Neural crest cell (in vitro differentiated cells): ENCODE measurements at places on chromosomes 13 and 19. TPM values are rescaled to one million over a fixed set of nuclear protein-coding genes. Genes with fewer than 3 reads are reported as not detected.

The CGB1 gene
- not detected in 2 replicates for total RNA-seq

- DNase-seq = no peak
- no peak overlapping the region for H3K27ac ChIP-seq
- no peaks in the 10 kb centered on the region for H3K4me1 ChIP-seq
- no peaks in the 10 kb centered on the region for H3K36me3 ChIP-seq
- H3K4me3 ChIP-seq = no peak overlapping the region
Measured at GRCh38 chr19:6828698-6829633, 56.5 kb downstream of the VAV1 start.

The ONECUT3 gene
- 0.93 and 1.0 TPM in 2 replicates for total RNA-seq

The ZNF573 gene
- 16.1 and 16.7 TPM in 2 replicates for total RNA-seq

DNA sequence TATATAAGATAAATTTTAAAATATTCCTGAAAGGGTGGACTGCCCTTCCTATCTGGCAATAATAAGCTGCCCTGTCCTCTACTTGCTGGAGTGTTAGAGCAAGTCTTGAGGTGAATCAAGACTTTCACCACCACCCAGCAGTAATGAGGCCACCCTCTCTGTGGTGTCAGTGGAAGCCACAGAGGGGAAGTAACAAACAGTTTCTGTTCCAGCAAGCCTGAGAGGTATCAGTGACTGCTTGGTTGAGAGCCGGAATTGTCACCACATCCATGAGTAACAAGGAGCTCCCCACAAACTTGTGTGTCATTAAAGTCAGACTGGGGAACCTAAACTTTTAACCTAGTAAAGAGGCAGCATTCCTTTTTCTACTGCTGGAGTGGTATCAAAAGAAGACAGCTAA is 532.7 kb upstream of the SPRY2 start:
- H3K36me3 ChIP-seq = no peaks in the 10 kb centered on the region
- no peaks in the 10 kb centered on the region for H3K27me3 ChIP-seq
- peaks cover 13% of the 10 kb centered on the region for H3K4me1 ChIP-seq
- peak overlapping the region; percentile 70 for H3K27ac ChIP-seq

- no peak overlapping the region for H3K27ac ChIP-seq
- H3K27me3 ChIP-seq = peaks cover 44% of the 10 kb centered on the region
- no peak for DNase-seq
- no peaks in the 10 kb centered on the region for H3K36me3 ChIP-seq
- H3K4me3 ChIP-seq = no peak overlapping the region
- H3K4me1 ChIP-seq = no peaks in the 10 kb centered on the region
Measured at GRCh38 chr19:4208385-4209094, 20.8 kb upstream of the EBI3 start.

The PPM1N gene
- total RNA-seq = not detected in 2 replicates

The MBD3L3 gene
- total RNA-seq = not detected in 2 replicates

DNA sequence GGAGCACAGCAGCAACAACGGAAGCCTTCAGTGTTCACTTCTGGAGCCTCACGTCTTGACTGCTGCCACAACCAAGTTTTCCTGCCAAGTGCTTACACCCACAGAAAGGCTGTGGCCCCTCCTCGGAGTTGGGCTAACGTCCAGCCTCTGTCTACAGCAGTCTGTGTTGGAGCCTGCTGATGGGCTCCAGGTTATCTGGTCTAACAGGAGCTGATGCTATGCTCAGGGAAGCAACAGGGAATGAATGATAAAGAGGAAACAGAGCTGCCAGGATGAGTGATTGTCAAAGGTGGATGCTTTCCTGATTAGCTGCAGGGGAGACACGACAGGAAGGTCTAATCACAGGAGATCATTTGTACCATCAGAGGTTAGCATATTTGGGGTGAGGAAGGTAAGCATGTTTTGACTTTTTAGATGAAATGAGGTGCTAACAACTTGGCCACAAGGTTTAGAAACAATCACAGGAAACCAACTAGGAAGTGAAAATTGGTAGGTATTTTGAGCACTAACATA is 53.8 kb upstream of the RCBTB2 start:
- H3K4me3 ChIP-seq = no peak overlapping the region
- H3K4me1 ChIP-seq = peaks cover 58% of the 10 kb centered on the region
- H3K27ac ChIP-seq = peak overlapping the region; percentile 24
- H3K36me3 ChIP-seq = peaks cover 14% of the 10 kb centered on the region

The CDADC1 gene
- total RNA-seq = 13.9 and 15.6 TPM in 2 replicates

The ZNF675 gene
- 24.3 and 24.5 TPM in 2 replicates for total RNA-seq

The OVOL3 gene
- total RNA-seq = not detected in 2 replicates

GRCh38 chr13:114067886-114068651 is 64.4 kb downstream of the RASA3 start:
- H3K27ac ChIP-seq = peak overlapping the region; percentile 95
- H3K4me3 ChIP-seq = peak overlapping the region; percentile 34
- peaks cover 4% of the 10 kb centered on the region for H3K27me3 ChIP-seq
- peaks cover 7% of the 10 kb centered on the region for H3K36me3 ChIP-seq

The FFAR1 gene
- not detected in 2 replicates for total RNA-seq

- peaks cover 8% of the 10 kb centered on the region for H3K4me1 ChIP-seq
- no peak overlapping the region for H3K27ac ChIP-seq
- H3K4me3 ChIP-seq = peak overlapping the region; percentile 54
- H3K27me3 ChIP-seq = peaks cover 10% of the 10 kb centered on the region
- no peak for DNase-seq
- peaks cover 2% of the 10 kb centered on the region for H3K36me3 ChIP-seq
Measured at GRCh38 chr19:4362831-4363545, 19.6 kb downstream of the MPND start.

DNA sequence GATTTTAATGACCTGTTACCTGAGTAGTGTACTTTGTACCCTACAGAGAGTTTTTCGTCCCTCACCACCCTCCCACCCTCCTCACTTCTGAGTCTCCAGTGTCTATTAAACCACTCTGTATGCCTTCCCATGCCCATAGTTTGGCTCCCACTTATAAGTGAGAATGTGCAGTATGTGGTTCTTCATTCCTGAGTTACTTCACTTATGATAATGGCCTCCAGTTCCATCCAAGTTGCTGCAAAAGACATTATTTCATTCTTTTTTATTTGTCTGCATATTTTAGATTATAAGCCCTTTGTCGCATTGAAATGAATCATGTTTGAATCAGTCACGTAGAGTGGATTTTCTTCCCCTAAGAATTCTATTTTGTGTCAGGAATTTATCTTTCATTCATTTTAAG is 12.2 kb upstream of the HTR2A start:
- H3K36me3 ChIP-seq = no peaks in the 10 kb centered on the region
- H3K4me3 ChIP-seq = no peak overlapping the region
- no peak for DNase-seq
- no peak overlapping the region for H3K27ac ChIP-seq
- peaks cover 7% of the 10 kb centered on the region for H3K27me3 ChIP-seq
- H3K4me1 ChIP-seq = no peaks in the 10 kb centered on the region

DNA sequence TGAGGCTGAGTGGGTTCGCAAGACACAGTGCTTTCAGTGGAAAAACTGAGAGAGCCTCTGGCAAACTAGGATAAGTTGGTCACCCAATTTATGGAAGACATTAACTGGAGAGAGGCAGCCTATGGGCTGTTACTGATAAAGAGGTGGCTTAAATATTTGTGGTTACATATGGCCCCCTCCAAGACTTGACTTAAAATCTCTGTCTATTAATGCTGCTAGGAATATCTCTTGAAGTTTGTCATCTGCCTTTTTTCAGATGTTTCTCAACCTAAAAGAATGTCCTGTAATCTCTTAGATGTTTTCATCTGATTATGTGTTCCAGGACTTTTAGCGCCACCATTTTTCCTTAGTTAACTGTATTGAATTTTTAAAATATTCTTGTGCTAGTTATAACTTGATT is 54.6 kb downstream of the NAA16 start:
- H3K27me3 ChIP-seq = no peaks in the 10 kb centered on the region
- H3K4me1 ChIP-seq = no peaks in the 10 kb centered on the region
- H3K36me3 ChIP-seq = peaks cover 46% of the 10 kb centered on the region
- no peak overlapping the region for H3K27ac ChIP-seq
- H3K4me3 ChIP-seq = no peak overlapping the region

GRCh38 chr13:49220036-49220855 is at the start of gene MLNR:
Gene MLNR, plus strand, starts transcription at chr13:49220338. Its CDS starts 0 bp downstream, at chr13:49220338.
- H3K27me3 ChIP-seq = peaks cover 84% of the 10 kb centered on the region
- H3K36me3 ChIP-seq = peaks cover 6% of the 10 kb centered on the region
- H3K4me3 ChIP-seq = peak within 1 kb of the TSS; percentile 74
- peak; percentile 33 for DNase-seq
- peaks cover 19% of the 10 kb centered on the region for H3K4me1 ChIP-seq
- no peak within 1 kb of the TSS for H3K27ac ChIP-seq

DNA sequence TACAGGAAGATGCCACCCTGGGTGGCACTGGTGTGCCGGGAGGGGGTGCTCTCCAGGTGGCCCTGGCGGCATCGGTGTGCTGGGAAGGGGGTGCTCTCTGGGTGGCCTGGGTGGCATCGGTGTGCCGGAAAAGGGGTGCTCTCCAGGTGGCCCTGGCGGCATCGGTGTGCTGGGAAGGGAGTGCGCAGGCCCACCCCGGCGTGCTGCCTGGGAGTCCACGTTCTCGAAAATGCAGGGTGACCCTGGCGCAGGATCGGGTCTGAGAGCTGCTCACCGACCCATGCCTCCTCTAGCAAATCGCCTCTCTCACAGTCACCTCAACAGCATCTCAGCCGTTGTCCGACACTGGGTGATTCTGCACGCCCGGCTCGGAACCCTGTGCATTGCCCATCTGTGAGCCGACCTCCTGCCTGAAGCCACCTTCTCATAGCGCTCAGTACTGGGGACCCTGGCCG is 36.4 kb downstream of the RASA3 start:
- no peak for DNase-seq
- H3K27ac ChIP-seq = no peak overlapping the region
- H3K36me3 ChIP-seq = peaks cover 33% of the 10 kb centered on the region
- peaks cover 4% of the 10 kb centered on the region for H3K27me3 ChIP-seq
- peaks cover 30% of the 10 kb centered on the region for H3K4me1 ChIP-seq
- H3K4me3 ChIP-seq = no peak overlapping the region

GRCh38 chr13:103694471-103694870 is 628.3 kb upstream of the SLC10A2 start:
- no peak overlapping the region for H3K4me3 ChIP-seq
- no peak overlapping the region for H3K27ac ChIP-seq
- no peak for DNase-seq
- no peaks in the 10 kb centered on the region for H3K27me3 ChIP-seq

GRCh38 chr19:10811391-10812111 is 24.5 kb downstream of the TMED1 start:
- H3K27ac ChIP-seq = no peak overlapping the region
- no peak for DNase-seq
- H3K36me3 ChIP-seq = peaks cover 18% of the 10 kb centered on the region
- H3K4me1 ChIP-seq = no peaks in the 10 kb centered on the region
- H3K4me3 ChIP-seq = no peak overlapping the region
- no peaks in the 10 kb centered on the region for H3K27me3 ChIP-seq

DNA sequence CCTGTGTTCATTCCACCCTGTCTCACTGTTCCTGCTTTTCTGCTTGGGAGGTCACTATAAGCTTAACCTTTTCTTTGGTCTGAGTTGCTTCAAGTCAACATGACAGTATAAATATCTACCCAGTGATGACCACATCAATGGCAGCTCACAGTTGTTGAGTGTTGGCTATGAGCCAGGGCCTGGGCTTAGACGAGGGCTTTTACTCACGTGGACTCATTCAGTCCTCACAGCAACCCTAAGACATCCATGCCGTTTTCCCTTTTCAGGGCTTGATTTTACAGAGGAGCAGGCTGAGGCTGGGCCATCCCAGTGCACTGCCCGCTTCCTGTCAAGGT is 10.2 kb upstream of the CCDC97 start:
- peaks cover 5% of the 10 kb centered on the region for H3K4me1 ChIP-seq
- no peaks in the 10 kb centered on the region for H3K27me3 ChIP-seq
- peaks cover 28% of the 10 kb centered on the region for H3K36me3 ChIP-seq
- no peak for DNase-seq
- H3K4me3 ChIP-seq = no peak overlapping the region

- no peaks in the 10 kb centered on the region for H3K27me3 ChIP-seq
- no peak overlapping the region for H3K4me3 ChIP-seq
- no peak for DNase-seq
- no peaks in the 10 kb centered on the region for H3K4me1 ChIP-seq
- no peak overlapping the region for H3K27ac ChIP-seq
Measured at GRCh38 chr13:42891591-42891990, 100.5 kb downstream of the EPSTI1 start.

- no peaks in the 10 kb centered on the region for H3K36me3 ChIP-seq
- H3K27me3 ChIP-seq = no peaks in the 10 kb centered on the region
- DNase-seq = no peak
- no peaks in the 10 kb centered on the region for H3K4me1 ChIP-seq
Measured at GRCh38 chr13:74770361-74770760, 636.2 kb upstream of the KLF12 start.

DNA sequence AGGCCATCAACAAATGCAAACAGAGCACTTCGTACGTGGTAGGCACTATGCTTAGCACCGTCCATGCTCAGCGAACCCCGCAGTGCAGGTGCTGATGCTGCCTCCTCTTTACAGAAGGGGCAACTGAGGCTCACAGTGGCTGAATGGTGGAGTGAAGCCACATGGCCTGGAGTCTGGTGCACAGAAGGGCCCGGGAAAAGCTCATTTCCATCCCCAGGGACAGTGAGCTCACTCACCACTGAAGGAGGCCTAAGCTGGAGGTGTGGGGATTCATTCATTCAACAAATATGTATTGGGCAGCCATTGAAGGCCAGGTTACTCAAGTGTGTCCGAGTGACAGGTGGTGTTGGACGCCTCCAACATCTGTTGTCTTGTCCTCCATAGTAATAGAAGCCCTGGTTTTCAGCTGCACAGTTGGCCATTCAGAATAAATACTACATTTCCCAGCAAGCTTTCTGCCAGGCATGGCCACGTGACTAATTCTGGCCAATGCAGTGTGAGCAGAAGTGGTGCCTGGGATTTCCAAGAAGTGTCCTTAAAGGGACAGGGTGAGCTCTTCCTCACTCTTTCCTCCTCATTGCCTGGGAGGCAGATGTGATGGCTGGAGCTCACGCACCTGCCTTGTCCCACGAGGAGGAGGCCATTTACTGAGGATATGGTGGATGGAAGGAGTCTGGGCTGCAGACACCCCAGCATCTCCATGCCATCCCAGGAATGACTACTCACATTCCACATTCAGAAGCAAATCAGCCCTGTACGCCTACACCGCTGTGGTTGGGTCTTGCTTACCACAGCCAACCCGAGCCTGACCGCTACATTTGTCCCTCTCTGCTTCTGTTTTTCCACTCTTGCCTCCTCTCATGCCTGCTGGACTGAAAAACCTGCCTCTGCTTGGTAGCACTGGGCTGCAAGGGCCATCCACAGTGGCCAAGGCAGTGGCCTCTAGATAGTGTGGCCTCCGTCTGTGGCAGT is 2.3 kb upstream of the ZNRF4 start:
- peaks cover 6% of the 10 kb centered on the region for H3K4me1 ChIP-seq
- H3K4me3 ChIP-seq = no peak overlapping the region
- DNase-seq = no peak
- no peaks in the 10 kb centered on the region for H3K36me3 ChIP-seq
- no peak overlapping the region for H3K27ac ChIP-seq

- H3K36me3 ChIP-seq = no peaks in the 10 kb centered on the region
- peaks cover 17% of the 10 kb centered on the region for H3K4me1 ChIP-seq
- H3K27ac ChIP-seq = no peak overlapping the region
- no peak for DNase-seq
- H3K4me3 ChIP-seq = no peak overlapping the region
Measured at GRCh38 chr13:106599875-106600797, 32.2 kb upstream of the ARGLU1 start.

The UHRF1 gene
- 219 and 223 TPM in 2 replicates for total RNA-seq

- peaks cover 23% of the 10 kb centered on the region for H3K4me1 ChIP-seq
- no peak for DNase-seq
- peaks cover 5% of the 10 kb centered on the region for H3K36me3 ChIP-seq
- H3K27me3 ChIP-seq = no peaks in the 10 kb centered on the region
Measured at GRCh38 chr19:39481229-39481545, 549 bp downstream of the TIMM50 start.

The NCAN gene
- total RNA-seq = 12.3 and 13.8 TPM in 2 replicates
